ENCODE measurements at places on chromosomes 2 and 18.
A peak's percentile ranks its signal among the peaks of the same experiment; 100 is the strongest.

DNA sequence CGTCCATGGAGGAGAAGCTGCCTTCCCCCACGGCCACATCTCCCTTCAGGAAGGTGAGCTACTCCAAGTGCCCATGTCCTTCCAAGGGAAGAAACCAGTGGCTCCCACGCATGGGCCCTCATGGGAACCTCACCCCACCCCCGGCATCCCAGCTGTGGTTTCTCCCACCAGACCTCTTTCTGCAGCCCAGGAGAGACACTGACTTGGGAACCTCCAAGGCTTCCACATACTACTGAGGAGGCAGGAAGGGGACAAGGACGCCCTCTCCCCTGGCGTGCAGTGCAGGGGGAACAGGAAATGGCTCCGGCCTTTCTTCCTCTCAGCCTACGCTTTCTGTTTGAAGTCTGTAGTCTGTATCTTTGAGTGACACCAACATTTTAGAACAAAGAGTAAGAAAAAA lies 104.5 kb upstream of the EPC2 start:
- no peak for DNase-seq

- no peak for DNase-seq
These were observed 285.6 kb downstream of the CNTNAP5 start for GRCh38 chr2:124310671-124311070.

DNA sequence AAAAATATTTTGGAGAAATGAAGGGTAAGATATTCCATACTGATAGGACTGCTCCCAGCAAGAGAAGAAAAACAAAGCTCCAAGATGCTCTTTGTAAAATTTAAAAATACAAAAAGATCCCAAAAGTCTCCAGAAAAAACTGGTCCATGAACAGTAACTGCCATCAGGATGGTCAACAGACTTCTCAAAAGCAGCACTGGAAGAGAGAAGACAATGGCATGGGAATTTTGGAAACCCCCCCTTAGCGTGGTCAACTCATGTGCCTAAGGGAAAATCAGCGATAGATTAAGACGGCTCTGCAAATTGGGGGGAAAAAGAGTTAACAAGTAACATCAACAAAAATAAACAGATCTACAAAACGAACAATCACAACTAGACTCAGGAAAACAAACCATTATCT lies 23.6 kb downstream of the B4GALT6 start:
- no peak for DNase-seq

DNA sequence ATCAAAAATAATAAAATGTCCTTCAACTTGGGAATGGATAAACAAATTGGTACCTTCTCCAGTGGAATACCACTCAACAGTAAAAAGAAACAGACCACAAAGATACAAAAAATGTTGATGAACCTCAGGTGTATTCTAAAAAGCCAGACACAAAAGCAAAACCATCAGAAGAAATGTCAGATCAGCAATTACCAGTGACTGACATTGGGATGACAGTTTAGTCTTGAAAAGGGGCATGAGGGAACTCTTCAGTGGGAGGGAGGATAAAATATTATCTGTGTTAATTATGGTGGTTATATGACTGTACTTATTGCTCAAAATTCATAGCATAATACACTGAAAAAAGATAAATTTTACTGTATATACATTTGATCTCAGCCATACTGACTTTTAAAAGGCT lies 473.0 kb downstream of the TMX3 start:
- no peak for DNase-seq

DNA sequence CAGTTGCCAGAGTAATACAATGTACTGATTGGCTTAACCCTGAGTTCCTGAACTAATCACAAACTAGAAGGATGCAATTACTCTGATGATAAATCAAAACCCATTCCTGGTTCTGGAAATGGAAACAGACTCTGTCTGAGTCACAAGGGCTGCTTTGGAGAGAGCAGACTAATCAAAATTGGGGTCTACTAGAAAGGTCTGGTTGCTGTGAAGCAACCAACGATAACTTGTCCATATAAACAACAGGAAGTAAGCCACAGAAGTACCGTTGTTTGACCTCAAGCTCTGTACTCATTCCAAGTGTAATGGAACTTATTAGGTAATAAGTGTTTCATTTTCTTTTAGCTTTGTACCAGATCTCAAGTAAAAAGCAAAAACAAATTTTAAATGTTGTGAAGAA lies 49.7 kb downstream of the RASGRP3 start:
- no peak for DNase-seq

DNA sequence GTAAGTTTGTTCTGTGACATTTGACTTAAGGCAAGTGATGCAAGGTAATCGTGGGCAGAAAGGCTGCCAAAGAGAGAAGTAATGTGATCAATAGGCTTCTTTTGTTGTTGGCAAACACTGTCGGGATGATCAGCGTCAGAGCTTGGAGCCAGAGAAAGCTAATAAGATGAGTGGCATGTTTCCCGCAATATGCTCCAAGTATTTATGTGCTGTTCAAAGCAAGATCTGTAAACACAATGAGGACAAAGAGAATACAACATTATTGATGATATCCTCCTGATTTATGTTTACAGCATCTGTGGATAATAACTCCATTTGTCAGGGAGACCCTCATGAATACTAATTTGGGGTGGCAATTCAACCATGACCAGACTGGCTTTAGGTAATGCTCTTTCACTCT lies 603.3 kb downstream of the TDRD15 start:
- DNase-seq, result no peak

- DNase-seq, result no peak
These were observed 2.9 kb downstream of the SERTAD2 start for GRCh38 chr2:64650722-64651338.

GRCh38 chr2:33215299-33215698 lies 261.1 kb upstream of the RASGRP3 start:
- no peak for DNase-seq

GRCh38 chr2:72139874-72140620 lies 7.6 kb downstream of the CYP26B1 start:
- no peak for DNase-seq

GRCh38 chr18:64110692-64111480 lies 38.0 kb downstream of the LINC00305 start:
- DNase-seq, result no peak

DNA sequence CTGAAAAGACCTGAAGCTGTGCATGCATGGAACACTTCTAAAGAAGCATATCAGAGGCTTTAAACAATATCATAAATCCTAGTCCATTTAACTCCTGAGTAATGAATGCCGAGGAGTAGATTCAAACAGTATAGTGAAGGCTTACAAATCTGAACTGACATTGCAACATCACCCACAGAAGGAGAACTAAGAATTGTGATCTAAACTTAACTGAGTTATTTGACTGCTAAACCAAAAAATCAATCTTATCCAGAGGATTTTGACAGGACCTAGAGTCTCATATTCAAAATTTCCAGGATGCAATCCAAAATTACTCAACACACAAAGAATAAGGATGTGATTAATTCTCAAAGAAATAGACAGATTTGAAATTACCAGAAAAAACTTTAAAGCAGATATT lies 181.0 kb downstream of the SLC39A10 start:
- DNase-seq, result no peak

DNA sequence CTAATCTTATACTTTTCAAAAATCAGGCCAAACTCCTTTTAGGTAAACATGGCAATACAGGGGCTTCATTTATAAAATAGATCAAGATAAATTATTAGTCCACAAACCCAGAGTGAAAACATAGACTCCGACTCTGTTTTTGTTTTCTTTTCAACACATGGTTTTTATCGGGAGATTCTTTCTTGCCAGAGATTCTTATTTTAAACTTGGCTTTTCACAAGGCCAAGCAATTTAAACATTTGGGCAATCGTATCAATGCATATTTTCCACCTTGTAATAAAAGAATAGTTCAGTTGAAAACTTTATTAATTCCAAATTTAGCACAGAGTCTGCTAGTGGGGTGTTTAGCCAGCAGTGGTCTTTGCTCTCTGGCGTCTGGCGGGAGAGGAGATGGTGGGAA lies 71.9 kb downstream of the SOX11 start:
- no peak for DNase-seq

DNA sequence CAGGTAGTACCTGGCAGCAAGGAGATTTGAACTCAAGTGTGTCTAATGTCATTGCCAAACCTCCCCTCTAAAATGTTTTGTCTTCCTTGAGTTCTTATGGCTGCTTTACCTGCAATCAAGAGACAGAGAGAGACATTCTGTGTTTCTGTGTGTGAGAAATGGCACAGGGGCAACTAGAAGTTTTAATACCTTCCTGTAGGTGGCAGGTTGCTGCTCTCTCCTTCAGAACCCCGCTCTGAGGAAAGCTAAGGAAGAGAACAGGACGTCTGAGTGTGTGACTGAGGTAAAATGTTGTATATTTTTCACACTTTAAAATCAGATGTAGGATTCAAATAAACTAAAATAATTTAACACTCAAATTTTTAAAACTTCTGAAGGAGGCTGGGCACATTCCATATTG lies 19.2 kb downstream of the DTNA start:
- no peak for DNase-seq

DNA sequence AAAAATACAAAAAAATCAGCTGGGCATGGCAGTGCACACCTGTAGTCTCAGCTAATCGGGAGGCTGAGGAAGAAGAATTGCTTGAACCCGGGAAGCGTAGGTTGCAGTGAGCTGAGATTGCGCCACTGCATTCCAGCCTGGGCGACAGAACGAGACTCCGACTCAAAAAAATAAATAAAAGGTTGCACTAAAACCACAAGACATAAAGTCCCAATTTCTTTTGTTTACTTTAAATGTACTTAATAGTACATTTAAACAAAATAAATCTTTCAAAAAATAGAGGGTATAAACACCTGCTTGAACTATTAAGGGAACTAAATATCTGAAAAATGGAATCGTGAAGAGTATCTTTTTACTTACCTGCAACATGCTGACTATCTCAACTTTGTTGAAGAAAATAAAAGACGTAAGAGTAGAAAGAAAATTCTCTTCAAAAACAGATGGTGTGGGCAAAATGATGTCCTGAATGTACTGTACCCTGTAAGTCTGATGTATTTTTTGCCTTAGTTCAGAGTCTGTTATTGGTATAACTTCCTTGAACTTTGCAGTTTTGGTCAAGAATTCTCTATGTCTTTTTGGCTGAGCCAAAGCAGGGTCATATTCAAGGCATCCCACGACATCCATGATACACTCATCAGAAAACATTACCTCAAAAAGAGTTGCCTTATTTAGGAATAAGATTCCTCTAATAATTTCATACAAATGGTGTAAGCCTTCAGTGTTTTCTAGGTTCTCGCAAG lies 19.2 kb downstream of the PPP4R3B start:
- no peak for DNase-seq

DNA sequence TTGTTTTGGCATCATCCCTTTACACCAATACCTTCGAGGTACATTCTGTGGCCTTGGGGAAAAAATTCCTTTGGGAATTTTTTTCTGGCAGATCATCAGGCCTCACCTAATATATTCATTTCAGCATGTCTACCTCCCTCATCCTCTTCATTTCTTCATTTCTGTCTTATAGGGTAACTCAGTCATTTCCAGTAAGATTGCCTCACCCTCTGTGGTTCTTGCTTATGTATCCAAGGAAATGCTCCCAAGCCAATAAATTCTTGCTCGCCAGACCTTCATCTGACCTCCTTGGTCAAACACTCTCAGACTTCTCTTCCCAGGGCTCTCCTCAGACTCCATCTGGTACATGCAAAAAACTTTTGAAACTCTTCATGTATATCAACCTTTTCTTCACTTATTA lies 265.6 kb downstream of the TMX3 start:
- DNase-seq, result no peak

- no peak for DNase-seq
These were observed 24.1 kb downstream of the INPP4A start for GRCh38 chr2:98468621-98469236.

DNA sequence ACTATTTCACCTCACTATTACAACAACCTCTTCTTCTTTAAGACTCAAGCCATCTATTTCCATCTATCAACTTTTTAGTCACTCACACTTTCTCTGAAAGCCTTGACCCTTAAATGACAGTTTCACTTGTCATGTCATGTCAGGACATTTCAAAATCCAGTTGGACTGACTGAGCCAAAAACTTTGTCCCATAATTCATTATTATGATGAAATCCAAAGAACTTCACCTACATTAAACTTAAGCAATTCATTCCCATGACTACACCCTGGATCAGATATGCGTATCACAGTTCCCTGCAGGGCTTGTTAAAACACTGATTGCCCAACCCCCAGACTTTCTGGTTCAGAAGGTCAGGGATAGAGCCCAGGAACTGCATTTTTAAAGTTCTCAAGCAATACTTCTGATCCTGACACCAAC lies 26.5 kb downstream of the LDAH start:
- no peak for DNase-seq

GRCh38 chr18:26438980-26439379 lies 109.4 kb downstream of the KCTD1 start:
- no peak for DNase-seq

GRCh38 chr18:22545066-22545760 lies 127.5 kb upstream of the CTAGE1 start:
- DNase-seq, result no peak

DNA sequence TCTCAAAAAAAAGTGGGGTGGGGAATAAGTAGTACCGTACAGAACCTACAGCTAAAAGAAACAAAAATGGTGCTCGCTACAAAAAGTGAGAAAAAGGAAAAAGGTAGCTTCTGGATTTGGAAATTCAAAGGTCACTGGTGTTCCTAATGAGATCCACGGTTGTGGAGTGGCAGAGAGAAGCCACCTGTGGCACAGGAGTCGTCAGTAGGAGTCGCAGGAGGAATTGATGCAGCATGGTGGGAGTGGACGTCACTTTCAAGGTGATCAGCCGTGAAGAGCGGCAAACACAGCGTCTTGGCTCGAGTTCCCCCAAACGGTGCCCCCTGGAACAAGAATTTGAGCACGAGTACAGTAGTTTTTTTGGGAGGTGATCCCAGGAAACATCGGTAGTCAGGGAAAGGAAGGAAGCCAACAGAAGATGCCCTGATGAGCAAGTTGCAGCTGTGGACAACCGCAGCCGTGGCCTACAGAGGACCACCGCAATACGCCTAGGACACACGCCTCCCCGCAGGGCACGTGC lies 1.4 kb upstream of the TTL start:
- no peak for DNase-seq

- no peak for DNase-seq
These were observed 175.8 kb downstream of the LOXHD1 start for GRCh38 chr18:46481048-46481846.

- peak; percentile 8 for DNase-seq
These were observed 45.1 kb downstream of the ST6GAL2 start for GRCh38 chr2:106840818-106841217.

GRCh38 chr18:37397814-37398213 lies 167.8 kb downstream of the CELF4 start:
- no peak for DNase-seq

DNA sequence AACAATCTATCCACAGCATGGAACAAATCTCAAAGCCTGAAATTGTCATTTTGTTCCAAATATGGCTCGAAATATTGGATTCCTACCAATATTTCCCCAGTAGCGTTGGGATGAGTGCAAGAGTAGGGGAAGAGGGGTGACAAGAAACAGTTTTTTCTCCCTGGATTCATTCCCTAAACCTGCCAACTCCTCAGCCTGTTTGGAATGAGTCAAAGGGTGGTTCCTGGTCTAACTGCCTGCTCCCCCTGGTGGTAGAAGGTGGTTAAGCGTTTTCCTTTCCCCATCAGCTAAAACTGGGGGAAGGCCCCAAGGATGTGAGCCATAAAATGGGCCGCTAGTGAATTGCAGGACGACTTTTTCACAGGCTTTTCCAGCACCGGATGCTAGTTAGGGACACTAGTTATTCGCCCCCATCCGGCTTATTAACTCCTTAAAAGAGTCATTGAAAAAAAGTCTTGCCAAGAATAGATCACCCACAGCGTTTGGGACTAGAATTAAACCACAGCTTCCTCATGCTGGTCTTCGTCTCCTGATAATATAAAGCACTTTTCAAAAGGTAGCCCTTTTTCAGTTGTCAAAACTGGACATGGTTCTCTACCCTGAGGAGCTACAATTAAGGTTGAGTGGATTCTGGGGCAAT lies 72.5 kb downstream of the DHRS9 start:
- DNase-seq, result no peak
